Activated gamma-delta T cell (primary cell): ENCODE measurements at places on chromosomes 13 and 19.

DNA sequence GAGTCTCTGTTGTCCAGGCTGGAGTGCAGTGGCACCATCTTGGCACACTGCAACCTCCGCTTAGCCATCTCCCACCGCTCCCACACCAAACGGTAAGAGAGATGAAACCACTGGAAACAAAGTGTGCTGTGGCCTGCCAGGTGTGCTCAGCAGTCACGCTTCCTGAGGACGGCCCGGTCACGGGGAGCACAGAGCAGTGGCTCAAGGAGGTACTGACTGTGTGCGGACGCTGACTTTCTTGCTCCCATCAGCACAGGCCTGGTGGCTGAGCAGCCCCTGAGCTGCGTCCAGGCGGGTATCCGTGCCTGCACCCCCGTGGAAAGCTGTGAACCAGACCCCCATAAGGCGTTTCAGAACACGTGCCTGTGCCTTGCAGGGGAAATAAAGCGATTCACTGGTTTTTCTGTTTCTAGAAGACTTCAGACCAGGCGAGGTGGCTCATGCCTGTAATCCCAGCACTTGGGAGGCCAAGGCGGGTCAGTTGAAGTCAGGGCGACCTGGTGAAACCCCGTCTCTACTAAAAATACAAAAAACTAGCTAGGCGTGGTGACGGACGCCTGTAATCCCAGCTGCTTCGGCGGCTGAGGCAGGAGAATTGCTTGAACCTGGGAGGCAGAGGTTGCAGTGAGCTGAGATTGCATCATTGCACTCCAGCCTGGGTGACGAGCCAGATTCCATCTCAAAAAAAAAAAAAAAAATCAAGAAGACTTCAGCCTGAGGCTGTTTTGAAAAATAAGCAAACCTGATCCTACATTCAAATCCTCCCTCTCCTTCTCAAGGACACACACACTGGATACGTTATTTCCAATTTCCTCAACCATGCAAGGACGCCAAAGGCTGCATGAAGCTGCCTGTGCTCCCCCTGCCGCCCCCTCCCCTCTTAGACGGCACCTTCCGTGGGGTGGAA lies 25.5 kb downstream of the ADPRHL1 start:
- DNase-seq, result no peak

- no peak for DNase-seq
These were observed 111.1 kb upstream of the RNF113B start for GRCh38 chr13:98288211-98288610.

DNA sequence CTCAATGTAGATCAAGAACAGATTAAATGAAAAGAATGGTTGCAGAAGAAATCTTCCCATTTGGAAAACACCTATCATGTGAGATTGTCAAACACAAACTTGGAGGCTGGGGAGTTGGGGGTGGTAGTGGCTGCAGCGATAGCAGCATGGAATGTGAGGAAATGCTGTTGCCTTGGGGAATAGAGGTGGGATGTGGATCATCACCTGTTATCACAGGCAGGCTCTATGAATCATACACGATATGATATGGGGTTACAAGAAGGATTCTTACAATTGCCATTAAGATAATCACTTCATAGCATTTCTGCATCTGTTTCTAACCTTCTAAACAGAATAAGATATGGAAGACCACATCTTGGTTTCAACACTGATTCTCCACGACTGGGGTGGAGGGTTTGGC lies 88.7 kb downstream of the RNASEH2B start:
- no peak for DNase-seq

- no peak for DNase-seq
These were observed 537.5 kb downstream of the DCT start for GRCh38 chr13:93942016-93942415.

- DNase-seq, result no peak
These were observed 57.1 kb downstream of the ALOX5AP start for GRCh38 chr13:30792285-30793000.

DNA sequence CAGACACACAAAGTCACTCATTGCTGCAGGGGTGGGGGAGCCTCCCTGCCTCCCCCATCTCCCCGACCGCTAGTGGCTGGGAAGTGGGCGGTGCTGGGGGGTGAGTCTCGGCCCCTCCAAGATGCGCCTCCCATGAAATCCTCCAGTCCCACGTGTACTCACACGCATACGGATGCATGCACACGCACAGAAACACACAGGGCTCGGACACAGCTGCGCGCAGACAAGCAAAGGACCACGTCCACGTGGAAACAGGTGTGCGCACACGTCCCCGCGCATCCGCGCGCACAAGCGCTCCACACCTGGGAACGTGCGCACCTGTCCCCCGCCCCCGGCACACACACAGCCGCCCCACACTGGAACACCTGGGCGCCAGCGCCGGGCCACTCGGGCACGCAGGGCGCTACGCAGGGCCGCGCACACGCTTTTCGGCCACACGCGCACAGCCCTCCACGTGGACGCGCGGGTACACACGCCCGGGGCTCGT lies 687 bp downstream of the MATK start:
- DNase-seq, result no peak

GRCh38 chr19:50191216-50191615 lies 12.2 kb upstream of the MYH14 start:
- DNase-seq, result no peak

- DNase-seq, result no peak
These were observed 29.3 kb downstream of the MIPEP start for GRCh38 chr13:23859904-23860303.

DNA sequence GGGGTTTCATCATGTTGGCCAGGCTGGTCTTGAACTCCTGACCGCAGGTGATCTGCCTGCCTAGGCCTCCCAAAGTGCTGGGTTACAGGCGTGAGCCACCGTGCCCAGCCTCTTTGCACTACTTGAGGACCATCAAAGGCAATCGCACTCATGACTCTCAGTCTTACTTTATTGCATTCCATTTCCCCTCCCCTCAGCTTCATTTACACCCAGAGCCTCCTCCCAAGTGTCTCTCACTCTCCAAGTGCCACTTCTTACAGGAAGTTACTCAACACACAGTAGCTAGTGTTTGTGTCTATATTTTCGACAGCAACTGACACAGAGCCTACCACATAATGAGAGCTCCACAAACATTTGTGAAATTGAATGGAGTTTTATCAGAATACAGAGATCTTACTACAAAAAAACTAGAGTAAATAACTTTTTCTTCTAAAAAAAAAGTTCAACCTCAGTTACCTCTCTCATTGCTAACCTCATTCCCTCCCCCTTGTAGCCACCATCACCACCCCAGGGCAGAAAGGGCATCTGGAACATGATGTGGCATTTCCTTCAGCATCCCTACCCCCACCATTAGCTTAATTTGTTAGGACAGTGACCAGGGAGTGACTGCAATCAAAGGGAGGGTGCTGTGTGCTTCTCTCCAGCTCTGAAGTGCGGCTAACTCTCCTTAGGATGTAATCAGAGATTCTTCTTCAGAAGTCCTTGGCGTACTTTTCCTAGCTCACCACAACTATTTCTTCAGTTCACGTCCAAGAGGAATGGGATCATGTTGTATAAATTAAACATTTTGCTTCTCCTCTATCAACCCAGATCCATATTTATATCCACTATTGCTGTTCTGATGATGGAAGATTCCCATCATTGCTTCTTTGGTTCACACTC lies 17.0 kb upstream of the RUBCNL start:
- DNase-seq, result no peak

DNA sequence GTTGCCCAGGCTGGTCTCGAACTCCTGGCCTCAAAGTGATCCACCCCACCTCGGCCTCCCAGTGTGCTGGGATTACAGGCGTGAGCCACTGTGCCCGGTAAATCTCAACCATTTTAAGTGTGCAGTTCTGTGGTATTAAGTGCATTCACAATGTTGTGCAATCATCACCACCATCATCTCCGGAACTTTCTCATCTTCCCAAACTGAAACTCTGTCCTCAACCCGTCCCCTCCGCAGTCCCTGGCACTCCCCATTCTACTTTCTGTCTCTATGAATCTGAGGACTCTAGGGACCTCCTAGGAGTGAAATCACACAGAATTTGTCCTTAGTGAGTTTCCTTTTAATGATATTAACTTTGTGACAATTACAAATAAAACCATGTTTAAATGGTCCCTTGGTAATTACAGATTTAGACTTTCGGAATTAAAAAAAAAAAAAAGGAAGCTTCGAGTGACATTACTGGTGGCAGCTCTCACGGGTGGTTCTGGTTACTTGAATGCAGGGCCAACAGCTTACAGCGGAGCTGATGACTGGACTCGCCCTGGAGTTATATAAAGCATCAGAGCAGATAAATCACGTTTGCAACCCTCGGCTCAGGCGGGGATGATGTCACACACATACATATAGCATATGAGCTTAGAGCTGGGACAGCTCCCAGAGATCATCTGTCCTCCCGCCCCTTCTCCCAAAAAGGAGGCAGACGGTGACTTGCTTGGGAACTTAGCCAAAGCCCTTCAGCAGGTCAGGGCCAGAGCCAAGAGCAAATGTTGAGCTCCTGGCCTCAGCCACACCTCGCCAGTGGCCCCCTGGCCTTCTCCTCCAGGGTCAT lies 89.8 kb downstream of the ZNF557 start:
- DNase-seq, result no peak

GRCh38 chr19:2680808-2681207 lies 21.7 kb downstream of the GNG7 start:
- no peak for DNase-seq

- no peak for DNase-seq
These were observed 8.0 kb downstream of the CCDC194 start for GRCh38 chr19:17385878-17386611.

- no peak for DNase-seq
These were observed 526.6 kb upstream of the KLHL1 start for GRCh38 chr13:70634893-70635292.

- DNase-seq, result no peak
These were observed 79.2 kb downstream of the SIPA1L3 start for GRCh38 chr19:37986048-37986750.

DNA sequence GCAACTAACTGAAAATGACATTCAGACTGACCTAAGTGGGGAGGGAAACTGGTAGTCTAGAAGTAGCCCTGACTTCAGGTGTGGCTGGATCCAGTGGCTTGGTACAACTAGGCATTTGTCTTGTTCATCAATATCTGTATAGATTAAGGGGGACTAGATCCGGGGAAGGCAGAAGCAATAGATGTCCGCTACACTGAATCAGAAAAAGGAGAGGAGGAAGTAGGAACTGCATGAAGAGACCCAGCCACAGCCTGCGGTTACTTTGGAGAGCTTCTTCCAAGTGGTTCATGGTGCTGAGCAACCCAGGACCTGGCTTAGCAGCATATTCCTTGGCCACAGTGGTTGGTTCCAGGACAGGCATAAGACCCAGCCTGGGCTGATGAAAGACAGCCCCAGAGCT lies 9.9 kb upstream of the PRODH2 start:
- DNase-seq, result no peak

DNA sequence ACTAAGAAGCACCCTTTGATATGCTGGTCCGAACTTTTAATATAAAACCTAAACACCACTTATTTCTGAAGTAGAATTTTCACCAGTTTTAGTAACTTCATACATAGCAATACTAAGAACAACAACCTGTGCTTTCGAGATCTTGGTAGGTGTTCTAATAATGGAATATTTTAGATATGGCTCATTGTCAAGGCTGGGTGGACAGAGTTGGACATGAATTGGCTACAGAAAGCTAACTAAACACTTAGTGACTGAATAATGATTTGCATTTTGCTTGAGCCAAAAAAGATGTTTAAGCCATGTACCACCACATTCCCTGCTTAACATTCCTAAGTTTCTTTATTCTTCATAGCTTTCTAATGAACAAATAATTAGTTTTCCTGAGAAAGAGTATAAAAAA lies 344.3 kb upstream of the SGCG start:
- DNase-seq, result no peak

- no peak for DNase-seq
These were observed 278.7 kb downstream of the GPC6 start for GRCh38 chr13:93505104-93505952.

- DNase-seq, result no peak
These were observed 12.1 kb downstream of the NDFIP2 start for GRCh38 chr13:79492918-79493594.

DNA sequence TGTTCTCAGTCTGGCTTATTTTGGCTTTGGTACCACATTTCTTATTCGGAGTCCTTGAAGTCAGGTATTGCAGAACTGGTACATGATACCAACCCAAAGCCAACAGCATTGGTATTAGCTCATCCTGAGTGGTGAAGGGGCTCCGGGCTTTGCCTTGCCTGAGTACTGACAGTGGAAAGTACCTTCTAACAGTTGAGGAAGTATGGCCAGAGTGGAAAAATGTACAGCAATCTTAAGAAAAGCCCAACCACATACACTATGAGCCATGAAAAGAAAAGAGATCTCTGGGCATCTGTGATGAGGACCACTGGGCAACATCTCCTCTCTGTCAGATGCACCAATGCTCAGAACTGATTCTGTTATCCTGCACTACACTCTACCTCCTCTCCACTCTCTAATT lies 8.3 kb downstream of the LCP1 start:
- DNase-seq, result no peak

DNA sequence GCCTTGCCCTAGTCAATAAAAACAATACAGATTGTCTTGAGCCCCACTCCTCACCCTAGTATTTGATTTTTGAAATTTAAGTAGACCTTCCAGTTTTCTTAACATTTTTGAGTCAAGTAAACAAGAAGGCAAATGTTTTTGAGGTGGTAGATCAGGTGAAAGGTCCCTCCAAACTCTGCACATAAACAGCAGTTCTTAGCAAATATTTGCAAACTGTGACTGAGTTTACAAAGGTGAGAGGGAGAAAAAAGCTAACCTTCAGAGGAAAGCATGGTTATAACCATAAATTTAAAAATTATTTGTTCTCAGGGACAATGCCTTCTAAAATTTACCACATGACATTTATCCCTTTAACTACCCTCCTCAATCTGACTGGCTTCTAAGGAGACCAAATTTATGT lies 84.6 kb upstream of the PCDH17 start:
- no peak for DNase-seq

DNA sequence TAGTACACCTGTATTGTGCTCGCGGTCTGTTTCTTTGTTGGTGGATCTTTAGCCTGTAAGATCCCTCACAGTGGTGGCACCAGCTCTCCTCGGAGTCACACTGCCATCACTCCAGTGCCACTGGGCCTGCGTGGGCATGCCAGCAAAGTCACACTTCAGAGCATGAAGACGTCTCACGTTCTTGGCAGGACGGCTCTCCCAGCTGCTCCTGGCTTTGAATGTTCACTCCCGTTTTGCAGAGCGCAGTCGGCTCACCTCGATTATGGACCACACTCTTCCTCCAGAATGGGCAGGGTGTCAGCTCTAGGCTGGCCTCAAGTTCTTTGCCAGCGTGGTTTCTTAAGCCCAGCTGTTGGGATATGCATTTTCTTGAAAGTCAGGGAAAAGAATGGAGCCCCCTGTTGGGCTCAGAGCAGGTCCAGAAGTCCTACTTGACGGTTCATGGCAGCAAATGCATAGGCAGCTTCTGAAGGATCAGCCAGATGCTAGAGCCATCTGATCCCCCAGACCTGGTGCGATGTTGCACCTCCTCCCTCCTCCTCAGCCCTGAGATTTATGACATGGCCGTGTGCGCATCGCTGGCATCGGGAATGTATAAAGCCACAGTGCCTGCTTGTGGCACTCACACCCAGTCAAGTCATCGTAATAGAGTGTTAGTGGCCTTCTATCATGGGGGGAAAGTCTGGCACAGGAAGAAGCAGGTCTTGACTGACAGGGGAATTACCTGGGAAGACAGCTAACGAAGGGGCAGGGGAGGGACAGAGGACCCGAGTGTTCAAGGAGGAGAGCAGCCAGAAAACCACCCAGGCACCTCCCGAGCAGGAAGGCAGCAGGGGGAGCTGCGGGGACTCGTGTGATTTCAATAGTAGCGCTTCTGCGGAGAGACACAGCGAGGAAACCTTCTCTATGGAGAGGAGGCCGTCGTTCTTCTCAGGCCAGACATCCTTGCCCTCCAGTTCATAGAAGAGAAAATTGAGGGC lies 40.2 kb upstream of the NPAS1 start:
- no peak for DNase-seq

- no peak for DNase-seq
These were observed 7.1 kb upstream of the WDR18 start for GRCh38 chr19:977058-977464.
